Mammary epithelial cell (primary cell): ENCODE measurements at places on chromosomes 7 and 10. TPM values are rescaled to one million over a fixed set of nuclear protein-coding genes. Genes with fewer than 3 reads are reported as not detected.

DNA sequence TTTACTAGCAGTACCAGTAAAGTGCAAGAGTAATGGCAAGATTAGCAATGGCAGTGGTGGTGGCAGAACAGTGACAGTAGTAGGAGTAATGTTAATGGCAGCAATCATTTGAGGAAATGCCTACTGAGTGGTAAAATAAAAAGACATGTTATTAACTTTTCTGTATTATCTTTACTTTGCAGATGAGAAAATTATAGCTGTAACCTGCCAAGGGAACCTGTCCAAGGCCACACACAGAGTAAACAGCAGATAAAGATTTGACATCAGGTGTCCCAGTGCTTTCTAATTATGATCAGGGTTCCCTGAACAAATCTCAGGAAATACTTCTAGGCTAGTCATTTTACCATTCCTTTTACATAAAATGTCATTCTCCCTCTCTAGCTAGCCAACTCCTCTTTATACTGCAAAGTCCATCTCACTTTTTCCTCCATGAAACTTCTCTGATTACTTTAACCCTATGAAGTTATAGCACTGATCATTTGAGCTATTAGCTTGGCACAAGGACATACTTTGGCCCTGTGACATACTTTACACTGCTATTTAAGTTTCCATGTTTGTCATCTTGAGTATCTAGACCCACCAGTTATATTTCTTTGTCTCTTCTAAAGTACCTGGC, 219.1 kb downstream of the TAX1BP1 start:
- DNase-seq = no peak

DNA sequence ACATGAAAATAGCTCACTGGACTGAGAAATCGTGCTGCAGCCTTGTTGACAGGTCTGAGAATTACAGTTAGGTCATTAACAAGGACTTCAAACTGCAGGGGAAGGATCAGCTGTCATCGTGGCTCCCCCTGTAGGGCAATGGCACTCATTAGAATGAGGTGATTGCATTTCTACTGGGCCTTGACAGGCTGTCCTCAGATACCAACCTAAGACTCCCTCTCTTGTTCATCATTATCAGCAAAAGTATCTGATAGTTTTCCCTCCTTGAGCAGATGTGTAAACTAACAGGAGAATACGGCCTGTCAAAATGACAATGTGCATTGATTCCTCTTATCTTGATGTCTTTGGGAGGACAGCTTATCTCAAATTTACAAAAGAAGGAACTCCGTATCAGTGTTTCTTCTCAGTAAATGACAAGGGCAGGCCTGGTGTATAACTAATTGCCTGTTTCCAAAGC, 648.5 kb upstream of the LRRN3 start:
- peak; percentile 40 for DNase-seq

- DNase-seq = peak; percentile 36
These were observed 269.6 kb downstream of the ELFN1 start for GRCh38 chr7:1939434-1940401.

DNA sequence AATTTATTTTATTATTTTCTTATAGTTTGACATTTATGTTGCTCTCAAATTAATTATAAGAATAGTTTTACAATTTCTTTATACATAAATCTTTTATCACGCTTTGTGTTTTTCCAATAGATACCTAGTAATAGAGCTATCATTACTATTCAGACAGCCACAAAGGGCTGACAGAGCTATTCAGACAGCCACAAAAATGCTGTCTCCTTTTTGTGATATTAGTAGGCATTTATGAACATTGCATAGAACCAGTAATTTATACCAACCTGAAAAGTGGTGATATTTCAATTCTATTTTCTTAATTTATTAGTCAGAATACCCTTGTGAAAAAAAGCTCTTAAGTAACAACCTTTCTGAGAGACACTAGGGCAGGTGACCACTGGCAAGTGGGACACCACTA, 34.2 kb upstream of the IGFBP3 start:
- DNase-seq = no peak

PAX2 gene
- not detected for total RNA-seq

RAPGEF5 gene
- total RNA-seq = 7.1 and 8.5 TPM in 2 replicates

DNA sequence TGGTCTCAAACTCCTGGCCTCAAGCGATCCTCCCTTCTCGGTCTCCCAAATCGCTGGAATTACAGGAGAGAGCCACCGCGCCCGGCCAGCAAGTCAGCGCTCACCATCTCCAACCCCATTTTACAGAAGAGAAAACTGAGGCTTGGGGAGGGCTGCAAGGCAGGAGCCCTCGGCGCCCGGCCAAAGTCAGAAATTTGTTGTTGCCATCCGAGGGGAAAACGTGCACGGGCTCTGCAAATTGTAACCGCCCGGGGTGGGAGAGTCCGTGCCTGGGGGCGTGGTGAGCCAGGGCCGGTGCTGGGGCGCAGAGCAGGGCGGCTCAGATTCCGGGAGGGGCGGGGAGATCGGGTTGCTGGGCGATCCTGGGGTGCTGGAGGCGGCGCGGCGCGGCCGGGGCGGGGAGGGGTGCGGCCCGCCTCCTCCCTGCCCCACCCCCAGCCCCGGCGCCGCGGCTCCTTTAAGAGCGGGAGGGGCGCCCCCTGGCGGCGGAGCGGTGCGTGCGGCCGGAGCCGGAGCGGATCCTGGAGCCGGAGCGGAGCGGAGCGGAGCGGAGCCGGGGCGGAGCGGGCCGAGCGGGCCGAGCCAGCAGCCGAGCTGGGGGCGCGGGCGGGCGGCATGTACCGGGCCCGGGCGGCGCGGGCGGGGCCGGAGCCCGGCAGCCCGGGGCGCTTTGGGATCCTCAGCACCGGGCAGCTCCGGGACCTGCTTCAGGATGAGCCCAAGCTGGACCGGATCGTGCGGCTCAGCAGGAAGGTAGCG, at the start of gene VPS37D:
VPS37D (plus strand) TSS at position 488 of the 759 bp plus-strand sequence; CDS start at position 616, 128 bp downstream.
- peak; percentile 85 for DNase-seq
